ENCODE measurements at places on chromosomes 7 and 10. TPM values are rescaled to one million over a fixed set of nuclear protein-coding genes. Genes with fewer than 3 reads are reported as not detected.

Gene PTPN12
- 56.1 TPM for total RNA-seq

Gene C7orf25
- total RNA-seq: 4.4 TPM

Gene NAT16
- total RNA-seq: not detected

Gene CHST3
- 21.5 TPM for total RNA-seq

Gene GIMAP8
- 13.8 TPM for total RNA-seq

Gene MSMB
- total RNA-seq: not detected

GRCh38 chr10:6310977-6311376 lies 108.2 kb downstream of the PFKFB3 start:
- no peak overlapping the region for H3K4me3 ChIP-seq
- no peaks in the 10 kb centered on the region for H3K36me3 ChIP-seq
- no peak for DNase-seq
- no peak overlapping the region for H3K27ac ChIP-seq
- no peaks in the 10 kb centered on the region for H3K27me3 ChIP-seq
- H3K4me1 ChIP-seq: no peaks in the 10 kb centered on the region

DNA sequence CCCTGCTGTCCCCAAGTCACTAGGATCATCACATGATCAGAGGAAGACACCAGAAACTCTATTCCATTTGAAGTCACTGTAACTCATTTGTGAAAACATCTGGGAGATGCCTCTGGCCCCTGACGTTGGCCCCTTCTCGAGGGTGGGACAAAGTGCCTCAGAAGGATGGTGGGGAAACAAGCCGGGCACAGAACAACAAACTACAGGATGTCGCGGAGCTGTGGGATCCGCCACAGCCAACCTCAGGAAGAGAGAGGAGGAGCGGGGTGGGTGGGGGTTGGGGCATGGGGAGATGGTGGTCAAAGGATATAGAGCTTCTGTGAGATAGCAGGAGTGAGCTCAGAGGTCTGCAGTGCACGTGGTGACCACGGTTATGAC lies 265.6 kb upstream of the TCERG1L start:
- peaks cover 14% of the 10 kb centered on the region for H3K27me3 ChIP-seq
- DNase-seq: no peak
- H3K4me1 ChIP-seq: no peaks in the 10 kb centered on the region
- H3K36me3 ChIP-seq: no peaks in the 10 kb centered on the region

DNA sequence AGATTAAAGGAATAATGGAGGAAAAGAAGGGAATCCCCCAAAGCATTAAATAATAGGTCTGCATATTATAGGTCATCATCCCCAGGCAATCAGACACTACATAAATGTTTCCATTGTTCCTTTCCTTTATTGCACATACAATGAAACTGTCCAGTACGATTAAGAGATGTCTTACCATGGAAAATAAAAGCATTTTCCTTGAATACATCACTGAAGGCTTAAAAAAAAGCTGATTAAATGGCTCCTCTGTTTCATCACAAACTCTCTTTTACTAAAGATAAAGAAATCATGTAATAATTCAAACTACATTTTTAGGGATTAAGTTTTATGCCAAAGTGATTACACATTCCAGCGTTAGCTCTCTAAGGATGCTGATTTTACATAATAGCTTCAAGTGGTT lies 316.0 kb downstream of the AGMO start:
- no peak overlapping the region for H3K27ac ChIP-seq
- H3K36me3 ChIP-seq: no peaks in the 10 kb centered on the region
- DNase-seq: no peak
- H3K4me1 ChIP-seq: no peaks in the 10 kb centered on the region
- H3K27me3 ChIP-seq: no peaks in the 10 kb centered on the region

GRCh38 chr10:132884691-132885271 lies 57.6 kb downstream of the CFAP46 start:
- no peak overlapping the region for H3K27ac ChIP-seq
- peak; percentile 8 for DNase-seq
- H3K4me1 ChIP-seq: no peaks in the 10 kb centered on the region
- H3K36me3 ChIP-seq: no peaks in the 10 kb centered on the region

DNA sequence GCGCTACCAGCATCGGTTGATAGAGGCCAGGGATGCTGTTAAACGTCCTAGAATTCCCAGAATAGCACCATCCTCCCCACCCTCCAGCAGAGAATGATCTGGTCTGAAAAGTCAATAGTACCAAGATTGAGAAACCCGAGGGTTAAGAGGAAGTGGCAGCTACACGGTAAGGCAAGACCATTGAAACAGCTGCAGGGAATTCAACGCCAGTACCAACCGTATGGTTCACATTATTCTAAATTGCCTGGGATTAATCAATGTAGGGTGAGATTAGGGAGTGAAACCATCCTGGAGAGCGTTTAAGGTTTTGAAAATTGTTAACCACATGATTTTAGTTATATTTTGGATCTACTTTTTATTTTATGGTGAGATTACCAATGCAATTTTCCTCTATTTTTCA lies 352.2 kb downstream of the PRPF18 start:
- H3K27me3 ChIP-seq: no peaks in the 10 kb centered on the region
- H3K27ac ChIP-seq: no peak overlapping the region
- DNase-seq: no peak

GRCh38 chr10:60299961-60300883 lies 89.5 kb downstream of the ANK3 start:
- peak overlapping the region; percentile 66 for H3K27ac ChIP-seq
- H3K4me1 ChIP-seq: no peaks in the 10 kb centered on the region
- no peak for DNase-seq
- H3K36me3 ChIP-seq: no peaks in the 10 kb centered on the region

DNA sequence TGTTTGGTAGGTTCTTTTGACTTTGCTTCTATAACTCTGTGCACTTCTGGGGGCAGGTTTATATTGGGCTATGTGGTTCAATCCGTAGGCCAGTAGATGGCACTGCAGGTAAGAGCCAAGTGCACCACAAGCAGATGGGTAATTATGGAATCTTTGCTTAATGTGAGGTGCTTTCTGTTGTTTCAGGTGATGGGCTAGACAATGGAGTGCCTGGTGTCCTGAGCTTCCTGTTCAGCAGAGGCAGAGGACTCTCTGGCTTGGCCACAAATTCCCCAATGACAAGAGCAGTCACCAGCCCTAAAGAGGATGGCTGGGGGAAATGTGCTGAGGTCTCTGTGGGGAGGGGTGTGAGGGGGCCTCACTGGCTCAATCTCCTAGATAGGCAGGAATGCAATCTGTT lies 455.0 kb downstream of the CCSER2 start:
- no peaks in the 10 kb centered on the region for H3K27me3 ChIP-seq
- no peak overlapping the region for H3K4me3 ChIP-seq
- no peak overlapping the region for H3K27ac ChIP-seq
- no peak for DNase-seq
- no peaks in the 10 kb centered on the region for H3K36me3 ChIP-seq

DNA sequence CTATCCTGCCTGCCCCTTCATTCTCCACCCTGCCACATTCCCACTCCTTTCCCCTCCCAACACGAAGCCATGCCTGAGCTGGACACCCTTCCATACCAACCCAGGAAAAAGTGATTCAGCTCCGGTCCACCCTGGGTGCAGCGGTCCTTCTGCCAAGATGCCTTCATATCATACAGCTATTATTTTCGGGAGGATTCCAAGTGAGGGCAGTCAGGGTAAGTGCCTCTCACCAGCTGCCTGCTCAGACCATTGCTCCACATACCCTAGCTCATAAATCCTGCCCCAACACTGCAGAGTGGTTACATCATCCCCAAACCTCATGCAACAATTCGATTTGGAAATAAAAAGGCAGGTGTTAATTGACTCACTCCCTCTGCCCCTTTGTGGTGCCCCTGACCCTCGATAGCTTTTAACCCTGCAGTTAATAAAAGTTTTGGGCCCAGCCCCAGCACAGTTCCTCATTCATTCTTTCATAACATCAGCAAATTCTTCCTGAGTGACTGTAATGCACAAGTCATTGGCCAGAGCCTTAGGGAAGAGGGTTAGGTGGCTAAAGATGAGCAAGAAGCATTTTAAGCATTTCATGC lies 42.6 kb downstream of the ZNF503 start:
- H3K27me3 ChIP-seq: no peaks in the 10 kb centered on the region
- no peaks in the 10 kb centered on the region for H3K36me3 ChIP-seq
- H3K4me3 ChIP-seq: no peak overlapping the region
- H3K27ac ChIP-seq: no peak overlapping the region

DNA sequence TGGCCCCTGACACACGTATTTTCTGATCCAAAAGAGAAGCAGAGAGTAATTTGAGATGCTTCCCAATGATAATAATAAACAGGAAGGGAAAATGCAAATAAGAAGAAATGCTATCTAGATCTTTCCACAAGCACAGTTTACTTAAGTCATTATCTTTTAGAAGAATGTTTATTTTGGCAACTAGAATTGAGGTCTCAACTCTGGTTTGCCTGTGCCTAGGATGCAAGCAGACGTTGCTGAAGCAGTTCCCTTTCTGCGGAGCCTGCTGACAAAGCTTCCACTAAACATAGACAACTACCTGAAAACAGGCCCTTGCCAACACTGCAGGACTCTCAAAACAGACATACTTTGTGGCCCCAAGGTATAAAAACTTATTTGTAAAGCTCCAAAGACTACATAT lies 315.8 kb upstream of the POM121L12 start:
- no peak for DNase-seq
- no peaks in the 10 kb centered on the region for H3K4me1 ChIP-seq
- no peak overlapping the region for H3K4me3 ChIP-seq
- H3K27ac ChIP-seq: no peak overlapping the region
- H3K27me3 ChIP-seq: no peaks in the 10 kb centered on the region
- H3K36me3 ChIP-seq: no peaks in the 10 kb centered on the region

GRCh38 chr7:106126170-106126938 lies 14.2 kb upstream of the SYPL1 start:
- peaks cover 13% of the 10 kb centered on the region for H3K4me1 ChIP-seq
- no peaks in the 10 kb centered on the region for H3K36me3 ChIP-seq
- H3K27ac ChIP-seq: no peak overlapping the region
- no peaks in the 10 kb centered on the region for H3K27me3 ChIP-seq
- H3K4me3 ChIP-seq: no peak overlapping the region

DNA sequence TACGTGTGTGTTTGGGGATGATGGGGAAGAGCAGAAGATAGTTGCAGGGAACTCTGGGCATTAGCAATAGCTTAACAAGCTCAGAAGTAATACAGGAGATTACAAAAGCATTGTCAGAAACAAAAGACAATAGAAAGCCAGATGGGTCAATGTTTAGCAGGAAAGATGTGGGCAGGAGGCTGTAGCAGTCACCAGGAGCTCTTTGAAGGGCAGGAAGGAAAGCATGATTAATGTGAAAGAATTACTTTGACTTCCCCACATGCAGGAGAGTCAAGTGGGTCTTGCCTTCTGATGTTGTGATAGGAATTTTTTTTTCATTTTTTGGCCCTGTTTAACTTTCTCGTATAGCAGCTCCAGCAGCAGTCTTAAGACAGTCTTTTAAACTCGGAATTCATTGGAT lies 6.0 kb upstream of the SMNDC1 start:
- DNase-seq: no peak
- H3K27ac ChIP-seq: no peak overlapping the region
- H3K36me3 ChIP-seq: no peaks in the 10 kb centered on the region
- no peaks in the 10 kb centered on the region for H3K4me1 ChIP-seq

All from heart right ventricle (tissue), 16 donors.